ENCODE measurements at places on chromosomes 5 and 9. TPM values are rescaled to one million over a fixed set of nuclear protein-coding genes. Genes with fewer than 3 reads are reported as not detected.
A peak's percentile ranks its signal among the peaks of the same experiment; 100 is the strongest.

DNA sequence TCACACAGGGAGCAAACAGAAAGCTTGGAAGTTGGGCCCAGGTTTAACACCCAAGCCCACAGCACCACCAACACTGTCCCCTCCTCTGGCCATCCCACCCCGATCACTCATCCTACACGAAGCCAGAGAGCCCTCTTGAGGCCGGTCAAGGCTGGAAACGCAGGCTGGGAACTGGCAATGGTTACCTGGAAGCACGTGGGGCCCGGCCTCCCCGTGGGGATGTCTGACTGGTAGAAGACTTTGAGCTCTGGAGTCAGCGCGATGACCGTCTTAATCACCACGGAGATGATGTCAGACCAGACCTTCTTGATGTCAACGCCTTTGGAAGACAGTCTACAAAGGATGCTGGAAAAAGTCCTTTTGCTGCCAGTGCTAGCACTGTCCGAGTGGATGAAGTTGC lies 104.1 kb downstream of the TTLL11 start:
- H3K27ac ChIP-seq = no peak overlapping the region
- peaks cover 39% of the 10 kb centered on the region for H3K27me3 ChIP-seq
- H3K36me3 ChIP-seq = no peaks in the 10 kb centered on the region
- peak; percentile 70 for DNase-seq

DNA sequence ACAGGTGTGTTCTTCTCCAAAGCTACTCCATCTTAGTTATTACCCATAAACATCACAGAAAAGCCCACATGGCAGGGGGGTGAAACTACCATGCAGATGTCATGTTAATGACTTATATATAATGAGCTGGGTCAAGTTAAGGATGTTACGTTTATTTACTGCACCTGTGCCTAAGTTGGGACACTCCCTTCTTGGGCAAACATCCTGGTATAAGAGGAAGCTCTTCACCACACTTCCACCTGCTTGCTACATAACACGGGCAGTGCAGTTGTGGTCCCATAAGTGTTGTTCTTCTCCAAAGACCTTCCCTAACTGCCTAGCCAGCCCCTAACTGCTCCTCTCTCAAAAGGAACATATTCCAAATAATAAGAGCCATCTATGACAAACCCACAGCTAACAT lies 9.3 kb upstream of the ZCCHC9 start:
- no peak for DNase-seq
- no peaks in the 10 kb centered on the region for H3K36me3 ChIP-seq
- no peak overlapping the region for H3K4me3 ChIP-seq
- no peaks in the 10 kb centered on the region for H3K27me3 ChIP-seq

DNA sequence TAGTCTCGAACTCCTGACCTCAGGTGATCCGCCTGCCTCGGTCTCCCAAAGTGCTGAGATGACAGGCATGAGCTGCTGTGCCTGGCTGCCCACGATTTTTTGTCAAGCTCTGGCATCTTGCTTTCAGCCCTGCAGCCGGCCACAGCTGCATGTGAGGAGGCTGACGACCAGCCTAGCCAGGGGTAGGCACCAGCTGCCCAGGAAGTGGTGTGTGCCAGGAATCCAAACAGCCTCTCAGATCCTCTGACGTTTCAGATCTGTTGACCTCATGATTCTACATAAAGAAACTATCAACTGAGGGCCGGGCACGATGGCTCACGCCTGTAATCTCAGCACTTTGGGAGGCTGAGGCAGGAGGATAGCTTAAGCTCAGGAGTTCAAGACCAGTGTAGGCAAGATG lies 19.0 kb downstream of the DYNC2I2 start:
- no peaks in the 10 kb centered on the region for H3K36me3 ChIP-seq
- no peak overlapping the region for H3K4me3 ChIP-seq
- no peak for DNase-seq
- H3K27ac ChIP-seq = no peak overlapping the region
- H3K4me1 ChIP-seq = no peaks in the 10 kb centered on the region

DNA sequence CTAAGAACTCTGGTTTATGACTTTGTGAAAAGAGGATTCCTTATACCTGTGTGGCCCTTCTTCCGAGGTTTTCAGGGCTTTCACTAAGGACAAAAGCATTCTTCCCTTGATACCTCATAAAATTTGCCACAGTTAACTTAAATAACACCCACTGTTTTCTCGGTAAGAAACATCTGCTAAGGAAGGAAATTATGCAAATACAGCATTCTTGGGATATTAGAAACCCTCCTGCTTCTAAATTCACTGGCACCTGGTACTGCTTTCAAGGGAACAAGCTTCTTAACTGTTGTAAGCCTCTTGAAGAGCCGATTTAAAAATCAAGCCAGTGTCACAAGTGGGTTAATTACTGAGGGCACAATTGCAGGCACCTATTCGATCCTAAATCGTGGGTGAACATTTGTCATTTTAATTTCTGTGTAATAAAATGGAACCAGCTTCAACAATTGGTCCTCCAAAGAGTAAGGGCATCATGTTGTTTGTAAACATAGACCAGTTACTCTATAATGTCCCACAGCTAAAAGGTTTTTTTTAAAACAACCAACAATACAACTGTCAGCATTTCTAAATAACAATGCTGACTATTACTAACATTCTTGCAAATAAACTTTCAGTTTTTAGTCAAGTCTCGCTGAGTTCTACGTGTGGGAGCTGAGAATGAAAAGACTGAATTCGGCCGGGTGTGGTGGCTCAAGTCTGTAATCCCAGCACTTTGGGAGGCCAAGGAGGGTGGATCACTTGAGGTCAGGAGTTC lies 26.6 kb downstream of the AK3 start:
- no peaks in the 10 kb centered on the region for H3K36me3 ChIP-seq
- H3K4me1 ChIP-seq = no peaks in the 10 kb centered on the region
- no peak for DNase-seq
- peak overlapping the region; percentile 58 for H3K27ac ChIP-seq
- no peaks in the 10 kb centered on the region for H3K27me3 ChIP-seq

GRCh38 chr5:127006744-127007143 lies 23.6 kb downstream of the MARCHF3 start:
- no peaks in the 10 kb centered on the region for H3K36me3 ChIP-seq
- H3K27me3 ChIP-seq = no peaks in the 10 kb centered on the region
- H3K4me1 ChIP-seq = no peaks in the 10 kb centered on the region
- no peak overlapping the region for H3K27ac ChIP-seq
- no peak overlapping the region for H3K4me3 ChIP-seq
- no peak for DNase-seq

DNA sequence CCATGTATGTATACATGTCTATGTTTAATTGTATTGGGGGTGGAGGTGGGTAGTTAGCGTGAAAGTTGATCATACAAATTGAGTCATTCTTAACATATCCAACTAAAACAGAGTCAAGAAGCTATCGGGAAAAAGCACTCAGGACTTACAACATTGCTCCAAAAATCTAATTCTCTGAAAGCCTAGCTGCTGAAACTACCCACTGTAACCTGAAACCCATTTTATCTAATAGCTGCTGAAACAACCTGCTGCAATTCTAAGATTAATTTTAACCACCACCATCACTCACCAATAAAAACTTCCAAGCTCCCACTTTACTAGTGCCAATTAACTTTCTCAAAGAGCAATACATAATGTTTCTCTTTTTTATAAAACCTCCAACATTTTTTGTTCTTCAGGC lies 32.2 kb downstream of the KCNV2 start:
- peaks cover 27% of the 10 kb centered on the region for H3K4me1 ChIP-seq
- no peaks in the 10 kb centered on the region for H3K27me3 ChIP-seq
- no peak overlapping the region for H3K4me3 ChIP-seq
- H3K36me3 ChIP-seq = peaks cover 7% of the 10 kb centered on the region

DNA sequence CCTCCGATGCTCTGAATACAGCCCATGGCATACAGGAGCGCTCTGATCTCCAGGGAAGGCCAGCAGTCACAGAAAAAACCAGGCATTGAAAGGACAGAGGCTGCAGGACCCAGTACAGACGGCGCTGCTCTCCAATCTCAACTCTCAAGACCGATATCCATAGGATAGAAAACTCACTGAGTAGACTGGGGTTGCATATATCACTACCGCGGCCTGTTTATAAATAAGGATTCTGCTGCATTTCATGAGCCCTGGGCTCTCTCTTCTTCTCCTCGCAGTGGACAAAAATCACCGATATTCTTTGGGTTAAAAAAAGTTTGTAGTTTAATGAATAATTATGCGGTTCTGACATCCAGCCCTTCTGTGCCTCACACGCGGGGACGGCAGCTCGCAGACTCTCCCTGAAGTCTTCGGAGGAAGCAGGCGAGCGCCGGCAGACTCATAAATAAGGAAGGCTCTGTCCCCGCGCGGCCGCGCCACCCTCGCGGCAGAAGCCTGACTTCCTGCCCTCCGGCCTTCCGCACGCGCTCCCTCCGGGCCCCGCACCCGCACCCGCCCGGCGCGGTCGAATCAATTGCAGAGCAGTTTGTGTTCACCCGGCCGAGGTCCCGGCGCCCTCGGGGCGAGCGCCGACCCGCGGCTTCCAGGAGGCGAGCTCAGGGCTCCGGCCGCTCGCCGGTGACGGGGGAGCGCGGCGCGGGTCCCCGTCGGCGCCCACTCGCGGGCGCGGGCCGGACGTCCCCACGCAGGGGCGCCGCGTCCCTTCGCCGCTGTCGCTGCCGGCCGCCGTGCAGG lies at the start of gene FAM78A:
FAM78A (minus strand) TSS at position 417 of the 795 bp plus-strand sequence; CDS start at position 86, 331 bp downstream.
- H3K27me3 ChIP-seq = peaks cover 49% of the 10 kb centered on the region
- peak; percentile 63 for DNase-seq
- peaks cover 19% of the 10 kb centered on the region for H3K4me1 ChIP-seq

DNA sequence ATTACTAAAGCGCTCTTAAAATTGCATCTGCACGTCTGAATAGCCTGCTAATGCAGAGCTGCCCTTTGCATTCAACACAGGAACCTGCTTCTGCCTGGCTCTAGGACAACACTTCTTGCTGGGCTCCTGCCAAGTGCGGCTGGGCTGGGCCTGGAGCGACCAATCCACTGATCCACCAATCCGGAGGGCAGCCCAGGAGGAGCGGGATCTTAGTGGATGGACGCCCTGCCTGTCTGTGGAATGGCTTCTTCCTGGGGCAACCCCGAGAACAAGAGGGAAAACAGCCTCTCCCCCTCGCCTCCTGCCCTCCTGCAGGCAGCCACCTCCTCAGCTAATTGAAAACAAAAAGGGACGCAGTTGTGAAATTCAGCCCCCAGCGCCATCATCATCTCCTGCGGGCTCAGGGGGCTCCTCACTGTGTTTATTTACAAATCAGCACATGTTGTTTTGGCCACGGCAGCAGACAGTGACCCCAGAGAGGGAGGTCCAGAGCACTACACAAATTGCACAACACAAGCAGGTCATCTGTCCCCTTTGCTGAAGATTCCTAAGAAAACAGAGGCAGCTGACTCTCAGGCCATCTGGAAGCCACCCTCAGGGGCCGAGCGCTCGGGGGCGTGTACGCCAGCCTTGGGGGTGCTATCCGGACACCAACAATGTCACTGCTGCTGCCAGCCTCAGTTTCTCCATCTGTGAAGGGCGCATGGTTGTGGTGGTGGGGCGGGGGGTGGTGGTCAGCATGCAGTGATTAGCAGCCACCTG lies 57.3 kb downstream of the GADD45G start:
- peak; percentile 91 for DNase-seq
- H3K4me3 ChIP-seq = peak overlapping the region; percentile 15
- H3K36me3 ChIP-seq = no peaks in the 10 kb centered on the region
- peaks cover 27% of the 10 kb centered on the region for H3K4me1 ChIP-seq
- H3K27me3 ChIP-seq = no peaks in the 10 kb centered on the region

GRCh38 chr5:87909382-87909781 lies 359.3 kb downstream of the TMEM161B start:
- no peaks in the 10 kb centered on the region for H3K36me3 ChIP-seq
- no peaks in the 10 kb centered on the region for H3K27me3 ChIP-seq
- no peak for DNase-seq
- H3K4me3 ChIP-seq = no peak overlapping the region

GRCh38 chr5:88145611-88146467 lies 122.8 kb downstream of the TMEM161B start:
- peaks cover 7% of the 10 kb centered on the region for H3K4me1 ChIP-seq
- peaks cover 76% of the 10 kb centered on the region for H3K27me3 ChIP-seq
- no peaks in the 10 kb centered on the region for H3K36me3 ChIP-seq

DNA sequence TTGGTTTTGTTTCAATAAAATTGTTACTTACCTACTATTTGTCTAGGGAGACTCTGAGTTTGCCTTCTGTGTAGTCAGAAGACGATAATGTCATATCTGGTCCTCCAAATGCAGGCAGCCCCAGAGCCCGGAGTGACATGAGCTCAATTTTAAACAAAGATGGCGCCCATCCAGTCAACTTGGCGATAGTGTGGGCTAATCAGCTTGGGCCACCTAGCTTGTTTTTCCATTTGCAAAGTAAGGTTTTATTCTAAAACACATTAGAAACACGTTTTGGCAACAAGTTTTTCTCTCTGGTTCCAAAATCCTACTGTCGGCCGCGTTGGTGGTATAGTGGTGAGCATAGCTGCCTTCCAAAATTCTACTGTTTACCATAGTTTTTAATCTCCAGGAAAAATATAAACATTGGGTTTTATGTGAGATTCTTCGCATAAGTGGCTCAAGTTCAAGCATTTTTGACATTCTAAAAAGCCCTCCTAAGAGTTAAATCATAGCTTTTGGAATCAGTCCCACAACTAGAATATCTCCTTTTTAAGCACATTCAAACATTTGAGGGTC lies 13.2 kb downstream of the TSC1 start:
- no peaks in the 10 kb centered on the region for H3K27me3 ChIP-seq
- H3K4me3 ChIP-seq = no peak overlapping the region
- no peaks in the 10 kb centered on the region for H3K36me3 ChIP-seq
- H3K27ac ChIP-seq = no peak overlapping the region

GRCh38 chr9:113577525-113578261 lies 114.2 kb downstream of the RGS3 start:
- H3K27me3 ChIP-seq = no peaks in the 10 kb centered on the region
- H3K27ac ChIP-seq = no peak overlapping the region
- no peak for DNase-seq
- no peaks in the 10 kb centered on the region for H3K4me1 ChIP-seq

DNA sequence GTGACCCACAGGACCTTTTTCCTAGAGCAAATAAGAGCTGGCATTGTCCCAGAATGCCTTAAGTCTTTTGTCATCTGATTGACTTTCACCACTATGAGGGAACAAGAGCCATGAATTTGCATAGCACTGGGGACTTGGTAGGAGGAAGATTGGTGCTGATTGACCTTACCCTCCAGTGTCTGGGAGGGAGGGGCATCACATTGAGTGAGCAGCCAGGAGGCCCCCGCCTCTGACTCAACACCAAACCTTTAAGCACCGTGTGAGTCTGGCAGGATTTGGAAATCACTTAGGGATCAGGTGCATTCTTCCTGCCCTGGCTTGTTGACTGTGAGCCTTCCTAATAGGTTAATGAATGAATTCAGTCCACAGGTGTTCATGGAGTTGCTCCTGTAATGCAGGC lies 40.7 kb downstream of the WNK2 start:
- H3K27me3 ChIP-seq = no peaks in the 10 kb centered on the region
- peaks cover 6% of the 10 kb centered on the region for H3K4me1 ChIP-seq
- no peak for DNase-seq
- H3K4me3 ChIP-seq = no peak overlapping the region

KIF27 gene
- 16.4 TPM for total RNA-seq

RNF130 gene
- 183 TPM for total RNA-seq

ADAMTSL1 gene
- 2.7 TPM for total RNA-seq

SPAG8 gene
- 1.6 TPM for total RNA-seq

All from neural progenitor cell (in vitro differentiated cells).